ENCODE measurements at places on chromosomes 11 and 22.
A peak's percentile ranks its signal among the peaks of the same experiment; 100 is the strongest.

GRCh38 chr11:35242412-35243242 lies 103.7 kb downstream of the CD44 start:
- no peak for DNase-seq

DNA sequence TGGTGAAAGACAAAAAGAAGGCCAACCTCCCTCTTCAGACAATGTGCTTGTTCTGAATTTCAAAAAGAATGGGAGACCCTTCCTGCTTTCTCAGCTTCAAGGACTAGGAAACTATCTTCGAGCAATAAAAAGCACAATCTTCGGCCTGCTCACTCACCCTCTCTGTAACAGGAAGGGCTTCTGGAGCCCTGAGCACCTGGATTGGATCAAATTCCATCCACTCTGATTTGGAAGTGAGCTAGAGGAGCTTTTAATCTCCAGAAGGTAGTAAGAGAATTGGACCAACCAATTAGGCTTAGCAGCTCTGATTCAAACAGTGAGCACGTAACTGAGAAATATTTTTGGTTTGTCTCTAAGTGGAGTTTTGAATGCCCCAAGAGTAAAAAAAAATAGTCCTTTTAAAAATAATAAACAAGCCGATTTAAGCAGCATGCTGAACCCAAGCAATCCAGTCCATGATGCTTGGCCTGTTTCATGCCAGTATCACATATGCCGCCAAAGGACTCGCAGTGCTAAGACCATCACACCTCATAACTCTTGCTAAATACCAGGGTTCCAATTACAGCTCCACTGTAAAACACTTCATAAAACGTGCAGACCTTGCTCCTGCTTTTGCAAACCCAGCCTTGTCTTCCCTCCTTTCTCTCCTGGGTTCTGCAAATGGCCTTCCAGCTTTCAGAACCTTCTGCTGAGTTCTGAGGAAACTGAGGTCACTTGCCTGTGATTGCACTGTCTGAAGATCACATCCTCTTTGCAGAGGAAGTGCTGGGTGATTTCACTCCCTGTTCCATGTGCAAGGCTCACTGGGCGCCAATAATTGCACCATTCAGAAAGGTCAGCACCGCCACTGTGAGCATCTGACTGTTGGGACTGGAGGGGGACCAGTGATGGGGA lies 74.4 kb downstream of the SLC1A2 start:
- DNase-seq = no peak

DNA sequence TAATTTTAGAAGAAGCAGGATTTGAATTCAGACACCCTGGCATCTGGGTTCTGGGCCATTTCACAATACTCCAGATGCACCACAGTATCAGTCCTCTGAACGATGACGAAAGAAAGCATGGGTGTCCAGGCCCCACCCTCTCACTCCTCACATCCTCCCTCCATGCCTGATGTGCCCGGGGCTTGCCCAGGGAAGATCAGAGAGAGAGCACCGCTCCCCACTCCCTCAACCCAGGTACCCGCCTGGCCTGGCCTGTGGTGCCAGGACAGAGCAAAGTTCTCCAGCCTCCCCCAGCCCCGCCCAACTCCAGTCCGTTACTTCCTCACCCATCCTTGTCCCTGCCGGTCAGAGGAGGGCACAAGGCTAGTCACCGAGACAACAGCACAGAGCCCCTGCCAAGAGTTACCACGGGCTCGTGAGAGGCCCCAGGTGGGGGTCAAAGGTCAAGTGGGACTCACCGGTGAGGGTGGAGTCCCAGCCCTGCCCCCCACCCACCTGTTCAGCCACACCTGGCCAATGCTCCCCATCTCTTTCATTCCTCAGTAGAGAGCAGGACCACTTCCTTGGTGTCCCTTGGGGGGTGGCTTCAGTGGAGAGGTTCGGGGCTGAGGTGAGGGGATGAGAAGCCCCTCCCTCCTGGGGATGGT lies 8.1 kb downstream of the BCL9L start:
- no peak for DNase-seq

DNA sequence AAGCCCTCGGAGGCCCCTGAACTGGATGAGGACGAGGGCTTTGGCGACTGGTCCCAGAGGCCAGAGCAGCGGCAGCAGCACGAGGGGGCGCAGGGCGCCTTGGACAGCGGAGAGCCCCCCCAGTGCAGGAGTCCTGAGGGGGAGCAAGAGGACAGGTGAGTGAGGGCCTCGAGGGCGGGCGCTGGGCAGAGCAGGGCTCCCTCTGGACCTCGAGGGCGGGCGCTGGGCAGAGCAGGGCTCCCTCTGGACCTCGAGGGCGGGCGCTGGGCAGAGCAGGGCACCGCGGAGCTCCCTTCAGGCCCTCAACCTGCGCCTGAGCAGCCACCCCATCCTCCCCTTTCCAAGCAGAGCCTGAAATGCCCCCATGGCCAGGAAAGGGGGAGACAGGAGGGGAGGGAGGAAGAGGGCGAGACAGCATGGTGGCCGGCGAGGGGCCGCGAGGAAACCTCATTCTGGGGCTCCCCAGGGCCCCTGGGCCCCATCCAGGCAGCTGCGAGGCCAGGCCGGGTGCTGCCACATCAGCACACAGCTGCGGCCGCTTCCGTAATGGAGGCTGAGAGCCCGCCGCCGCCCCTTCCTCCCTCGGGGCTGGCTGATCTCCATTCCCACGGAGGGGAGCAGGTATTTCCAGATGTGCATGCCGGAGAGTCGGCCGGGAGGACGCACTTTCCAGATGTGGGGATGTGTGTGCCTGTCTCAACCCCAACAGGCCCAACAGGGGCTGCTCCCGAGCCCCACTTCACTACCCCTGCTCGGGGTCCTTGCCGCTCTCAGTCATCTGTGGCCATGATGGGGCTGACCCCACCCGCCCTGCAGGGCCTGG lies 10.0 kb downstream of the PRR33 start:
- no peak for DNase-seq

- DNase-seq = no peak
Measured at GRCh38 chr11:114149689-114150407, 90.3 kb downstream of the ZBTB16 start.

GRCh38 chr22:29726512-29727130 lies 6.8 kb downstream of the CABP7 start:
- DNase-seq = no peak

GRCh38 chr11:17244046-17244445 lies 32.5 kb upstream of the NUCB2 start:
- DNase-seq = no peak

GRCh38 chr22:17115945-17116565 lies 5.1 kb downstream of the TMEM121B start:
- DNase-seq = no peak

- DNase-seq = no peak
Measured at GRCh38 chr22:39103431-39103830, 6.4 kb downstream of the APOBEC3H start.

- peak; percentile 72 for DNase-seq
Measured at GRCh38 chr11:78079232-78080083, at the start of gene NDUFC2. Gene NDUFC2 (minus strand): TSS chr11:78079862. CDS start chr11:78079744, 118 bp downstream.

DNA sequence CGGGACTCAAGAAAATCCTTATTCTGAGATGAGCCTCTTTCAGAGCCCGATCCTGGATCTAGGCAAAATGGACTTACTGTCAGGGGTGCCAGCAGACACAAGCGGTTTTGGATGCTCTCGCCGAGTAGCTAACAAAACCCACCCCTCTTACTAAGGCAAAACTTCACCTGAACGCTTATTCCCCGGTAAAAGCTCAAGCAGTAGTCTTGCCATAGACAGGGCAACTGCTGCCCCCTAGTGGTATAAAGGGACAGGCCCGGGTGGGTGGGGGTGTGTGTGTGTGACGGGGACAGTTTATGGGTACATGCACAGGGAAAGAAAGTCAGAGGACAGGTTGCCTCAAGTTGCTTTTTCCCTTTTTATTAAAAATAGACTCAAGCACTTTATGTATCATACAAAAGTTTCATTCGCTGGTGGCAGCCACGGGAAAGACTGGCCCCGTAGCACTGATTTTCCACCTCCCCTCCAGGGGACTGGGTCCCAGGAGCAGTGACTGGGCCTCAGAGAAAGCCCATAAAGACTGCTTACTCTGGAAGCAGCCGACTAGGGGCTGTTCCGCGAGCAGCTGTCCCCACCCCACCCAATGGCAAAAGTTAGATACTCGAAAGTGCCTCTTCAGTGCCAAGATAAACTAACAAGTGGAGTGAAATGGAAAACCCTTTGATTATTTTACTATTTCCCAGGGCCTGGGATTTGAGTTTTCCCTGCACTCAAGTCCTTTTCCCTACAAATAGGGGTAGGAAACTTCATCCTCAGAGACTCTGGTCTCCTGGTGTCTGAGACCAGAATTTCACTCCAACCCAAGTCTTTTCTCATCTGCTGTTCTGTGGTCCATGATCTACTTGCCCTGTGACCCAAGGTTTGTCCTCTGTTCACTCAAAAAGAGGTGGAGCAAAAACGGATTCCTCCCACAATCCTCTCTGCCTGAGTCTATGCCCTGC lies 4.7 kb downstream of the YPEL4 start:
- DNase-seq = peak; percentile 69

DNA sequence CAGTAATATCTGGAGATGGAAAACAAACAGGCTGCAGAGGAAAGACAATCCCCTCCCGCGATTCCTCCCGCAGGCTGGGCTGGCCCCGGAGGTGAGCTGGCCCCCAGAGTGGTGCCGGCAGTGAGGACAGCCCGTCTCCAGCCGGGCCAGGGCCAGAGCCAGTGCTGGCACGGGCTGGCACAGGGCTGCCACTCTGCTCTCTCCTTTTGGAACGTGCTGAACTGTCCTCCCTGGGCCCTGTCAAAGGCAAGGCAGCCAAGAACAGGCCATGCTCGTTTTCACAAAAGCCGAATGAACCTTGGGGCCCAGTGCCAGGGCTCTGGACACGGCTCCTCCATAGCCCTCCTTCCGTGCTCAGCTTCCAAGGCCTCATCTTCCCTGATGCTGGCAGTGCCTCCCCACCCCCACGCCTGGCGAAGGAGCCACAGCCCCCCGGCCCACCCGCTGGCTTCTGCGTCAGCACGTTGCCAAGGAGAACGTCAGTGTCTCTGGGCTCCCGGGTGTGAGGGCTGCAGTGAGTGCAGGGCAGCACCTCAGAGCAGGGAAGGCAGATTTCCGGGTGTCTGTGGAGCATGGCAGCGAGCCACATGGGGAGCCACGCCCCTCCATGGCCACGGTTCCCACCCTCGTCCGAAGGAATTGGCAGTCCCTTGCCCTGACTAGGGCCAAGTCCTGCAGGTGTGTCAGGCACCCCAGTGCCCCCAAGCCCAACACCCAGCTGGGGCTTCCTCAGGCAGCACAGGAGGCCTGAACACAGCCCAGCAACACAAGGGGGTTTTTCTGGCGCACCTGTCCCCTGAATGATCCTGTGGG lies 28.6 kb downstream of the GNAZ start:
- DNase-seq = no peak

DNA sequence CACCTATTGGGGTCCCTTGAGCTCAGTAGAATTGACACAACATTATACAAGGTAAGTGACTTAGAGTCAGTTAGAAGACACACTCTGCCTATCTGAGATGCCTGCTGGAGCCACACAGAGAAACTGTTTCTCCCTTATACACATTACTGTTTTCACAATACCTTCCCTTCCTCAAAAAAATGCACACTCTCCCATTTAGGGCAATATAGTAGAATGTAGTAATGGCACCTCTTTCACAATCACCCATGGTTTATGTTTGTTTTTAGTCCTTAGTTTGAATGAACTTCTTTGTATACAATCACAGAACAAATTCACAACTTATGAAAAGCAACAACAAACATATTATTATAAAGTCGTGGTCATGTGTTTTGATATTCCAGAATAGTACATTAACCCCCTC lies 14.3 kb downstream of the OR52H1 start:
- DNase-seq = no peak

DNA sequence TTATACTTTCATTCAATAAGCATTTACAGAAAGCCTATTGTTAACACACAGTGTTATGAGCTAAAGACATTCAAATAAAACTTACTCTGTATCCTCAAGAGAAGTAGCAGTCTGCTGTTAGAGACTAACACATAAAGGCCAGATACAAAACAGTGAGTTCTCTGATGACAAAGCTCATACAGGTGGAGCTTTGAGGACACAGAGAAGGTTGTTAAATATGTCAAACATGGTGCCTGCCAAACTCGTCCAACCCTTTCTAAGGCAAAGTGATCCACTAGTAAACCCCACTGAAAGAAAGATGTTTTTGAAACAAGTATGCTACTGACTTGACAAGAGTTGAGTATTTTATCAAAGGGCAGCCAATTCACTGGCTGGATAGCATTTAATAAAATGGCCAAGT lies 70.1 kb downstream of the C2CD3 start:
- DNase-seq = no peak

DNA sequence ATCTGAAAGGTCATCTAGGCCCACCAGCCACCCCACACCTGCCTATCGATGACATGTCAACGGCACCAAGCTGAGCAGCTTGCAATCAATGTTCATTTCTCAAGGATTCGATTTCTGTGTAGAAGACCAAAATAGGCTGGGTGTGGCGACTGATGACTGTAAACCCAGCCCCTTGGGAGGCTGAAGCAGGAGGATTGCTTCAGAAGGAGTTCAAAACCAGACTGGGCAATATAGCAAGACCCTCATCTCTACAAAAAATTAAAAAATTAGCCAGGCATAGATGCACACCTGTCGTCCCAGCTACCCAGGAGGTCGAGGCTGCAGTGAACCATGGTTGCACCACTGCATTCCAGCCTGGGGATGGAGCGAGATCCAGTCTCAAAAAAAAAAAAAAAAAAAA lies 108.7 kb downstream of the MICAL3 start:
- DNase-seq = no peak

DNA sequence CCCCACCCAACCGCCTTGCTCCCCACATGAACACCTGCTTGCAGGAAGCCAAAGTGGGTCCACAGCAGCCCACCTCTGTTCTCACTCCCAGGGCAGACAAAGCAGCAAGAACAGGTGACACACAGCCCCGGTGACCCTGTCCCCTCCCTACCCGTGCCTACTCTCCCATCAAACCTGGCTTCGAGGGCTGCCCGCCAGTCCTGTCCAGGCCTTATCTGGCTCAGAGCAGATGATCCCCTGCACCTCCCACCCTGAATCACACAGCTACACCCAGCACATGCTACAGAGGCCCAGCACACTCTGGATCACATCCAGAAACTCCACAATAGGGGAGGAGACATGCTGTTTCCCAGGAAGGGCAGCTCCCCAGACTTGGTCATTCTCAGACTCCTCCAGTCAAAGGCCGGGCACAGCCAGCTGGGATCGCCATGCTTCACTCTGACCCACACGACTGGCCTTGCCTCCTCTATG lies 6.2 kb upstream of the RGL4 start:
- DNase-seq = no peak

GRCh38 chr11:1234054-1234720 lies 11.3 kb downstream of the MUC5B start:
- DNase-seq = no peak

- no peak for DNase-seq
Measured at GRCh38 chr11:76772100-76772782, 10.9 kb upstream of the TSKU start.
